ENCODE measurements at places on chromosomes 6 and 20.

DNA sequence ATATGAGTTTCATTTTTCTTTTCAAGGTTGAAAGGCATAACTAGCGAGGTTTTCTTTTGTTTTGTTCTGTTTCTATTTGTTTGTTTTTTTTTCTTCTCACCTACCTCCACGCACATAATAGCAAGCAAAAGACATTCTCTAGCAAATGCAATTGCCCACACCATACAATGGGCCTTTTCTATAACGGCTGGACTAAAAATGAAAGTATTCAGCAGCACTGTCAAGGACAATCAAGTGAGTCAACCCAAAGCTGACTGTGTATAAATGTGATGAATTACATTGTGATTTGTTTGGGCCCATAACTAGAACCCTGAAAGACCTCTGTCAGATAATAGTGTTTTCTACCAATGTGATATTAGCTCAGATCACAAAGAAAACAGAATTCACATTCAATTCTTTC lies 496.7 kb downstream of the RNF144B start:
- DNase-seq, result no peak

DNA sequence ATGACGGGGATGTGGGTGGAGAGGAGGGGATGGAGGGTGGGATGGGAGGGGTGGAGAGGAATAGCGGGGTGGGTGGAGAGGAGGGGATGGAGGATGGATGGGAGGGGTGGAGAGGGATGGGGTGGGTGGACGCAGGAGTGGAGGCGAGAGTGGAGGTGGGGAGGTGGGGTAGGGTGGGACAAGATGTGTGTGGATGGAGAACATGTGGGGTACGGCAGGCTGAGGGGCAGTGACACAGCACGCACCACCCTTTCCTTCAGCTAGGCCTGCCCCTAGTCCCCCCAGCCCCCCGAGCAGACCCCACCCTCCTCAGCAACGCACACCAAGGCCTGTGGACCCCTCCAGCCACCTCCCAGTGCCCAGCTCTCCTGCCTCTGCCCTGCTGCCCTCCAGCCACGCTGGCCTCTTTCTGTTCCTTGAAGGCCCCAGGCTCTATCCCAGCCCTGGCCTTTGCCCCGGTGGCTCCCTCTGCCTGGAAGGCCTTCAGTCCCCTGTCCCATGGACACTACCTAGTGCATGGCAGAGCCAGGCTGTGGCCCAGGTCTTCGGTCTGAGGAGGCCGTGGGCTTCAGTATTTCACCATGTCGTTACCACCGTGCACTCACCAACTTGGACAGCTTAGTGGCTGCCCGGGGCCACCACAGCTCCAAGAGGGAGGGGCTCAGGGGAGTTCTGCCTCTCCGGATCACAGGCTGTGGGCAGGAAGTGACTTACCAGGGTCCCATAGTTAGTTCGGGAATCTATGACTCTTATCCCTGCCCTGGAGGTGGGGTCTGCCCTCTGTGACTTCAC lies 78.4 kb upstream of the PMEPA1 start:
- DNase-seq, result no peak

GRCh38 chr20:44961870-44962267 lies 1.7 kb upstream of the TOMM34 start:
- DNase-seq, result no peak

- no peak for DNase-seq
Measured at GRCh38 chr6:149334201-149334600, 16.7 kb downstream of the TAB2 start.

- no peak for DNase-seq
Measured at GRCh38 chr6:96301023-96301422, 220.6 kb upstream of the UFL1 start.

DNA sequence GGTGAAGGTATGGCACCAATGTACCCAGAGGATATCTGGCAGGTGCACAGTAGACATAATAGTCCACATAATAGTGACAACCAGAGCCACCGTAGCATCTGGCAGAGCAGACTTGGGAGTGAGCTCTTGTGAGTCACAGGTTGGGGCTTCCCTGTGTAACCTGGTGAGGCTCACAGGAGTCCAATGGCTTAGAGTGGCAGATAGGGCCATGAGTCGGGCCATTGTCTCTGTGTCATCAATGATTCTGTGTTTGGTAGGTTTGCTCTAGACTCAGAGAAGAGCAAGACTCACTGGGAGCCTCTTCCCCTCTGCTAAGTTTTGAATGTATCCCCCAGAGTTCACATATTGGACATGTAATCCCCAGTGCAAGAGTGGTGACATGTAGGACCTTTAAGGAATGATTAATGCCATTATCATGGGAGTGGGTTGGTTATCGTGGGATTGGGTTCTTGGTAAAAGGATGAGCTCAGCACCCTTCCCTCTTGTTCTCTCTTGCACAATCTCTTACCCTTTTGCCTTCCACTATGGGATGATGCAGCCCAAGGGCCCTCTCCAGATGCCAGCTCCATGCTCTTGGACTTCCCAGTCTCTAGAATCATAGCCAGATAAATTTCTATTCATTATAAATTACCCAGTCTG lies 22.6 kb upstream of the SIRPA start:
- DNase-seq, result no peak

DNA sequence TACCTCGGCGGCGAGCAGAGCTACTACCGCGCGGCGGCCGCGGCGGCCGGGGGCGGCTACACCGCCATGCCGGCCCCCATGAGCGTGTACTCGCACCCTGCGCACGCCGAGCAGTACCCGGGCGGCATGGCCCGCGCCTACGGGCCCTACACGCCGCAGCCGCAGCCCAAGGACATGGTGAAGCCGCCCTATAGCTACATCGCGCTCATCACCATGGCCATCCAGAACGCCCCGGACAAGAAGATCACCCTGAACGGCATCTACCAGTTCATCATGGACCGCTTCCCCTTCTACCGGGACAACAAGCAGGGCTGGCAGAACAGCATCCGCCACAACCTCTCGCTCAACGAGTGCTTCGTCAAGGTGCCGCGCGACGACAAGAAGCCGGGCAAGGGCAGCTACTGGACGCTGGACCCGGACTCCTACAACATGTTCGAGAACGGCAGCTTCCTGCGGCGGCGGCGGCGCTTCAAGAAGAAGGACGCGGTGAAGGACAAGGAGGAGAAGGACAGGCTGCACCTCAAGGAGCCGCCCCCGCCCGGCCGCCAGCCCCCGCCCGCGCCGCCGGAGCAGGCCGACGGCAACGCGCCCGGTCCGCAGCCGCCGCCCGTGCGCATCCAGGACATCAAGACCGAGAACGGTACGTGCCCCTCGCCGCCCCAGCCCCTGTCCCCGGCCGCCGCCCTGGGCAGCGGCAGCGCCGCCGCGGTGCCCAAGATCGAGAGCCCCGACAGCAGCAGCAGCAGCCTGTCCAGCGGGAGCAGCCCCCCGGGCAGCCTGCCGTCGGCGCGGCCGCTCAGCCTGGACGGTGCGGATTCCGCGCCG lies 994 bp downstream of the FOXC1 start:
- no peak for DNase-seq

- DNase-seq, result no peak
Measured at GRCh38 chr6:9143140-9143539, 707.8 kb upstream of the SLC35B3 start.

DNA sequence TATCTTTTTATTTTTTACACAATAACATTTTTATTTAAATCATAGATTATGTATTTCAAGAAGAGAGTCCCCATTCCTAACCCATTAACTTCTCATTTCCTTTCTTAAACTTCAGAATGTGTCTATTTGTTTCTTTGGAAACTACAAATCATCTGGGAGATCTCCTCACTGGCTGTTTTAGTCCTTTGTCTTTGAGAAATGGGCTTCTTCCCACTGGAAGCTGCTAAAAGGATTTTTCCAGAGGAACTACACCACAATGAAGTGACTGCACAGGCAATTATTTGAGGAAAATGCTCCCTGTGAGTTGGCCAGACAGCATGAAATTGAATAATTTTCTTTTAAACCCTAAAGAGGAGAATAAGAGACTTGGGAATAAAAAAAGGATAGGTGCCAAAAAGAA lies 119.1 kb downstream of the TENT5A start:
- DNase-seq, result no peak

- DNase-seq, result no peak
Measured at GRCh38 chr6:167130008-167130677, 7.2 kb downstream of the CCR6 start.

- DNase-seq, result no peak
Measured at GRCh38 chr6:166325383-166326042, 16.8 kb downstream of the SFT2D1 start.

Data from activated T-helper 1 cell treated with anti-CD3 and anti-CD28 coated beads, Interleukin-2, amount 50 U/mL, for 16 hours (primary cell).